ENCODE measurements at places on chromosomes 3 and 15.

- no peak for DNase-seq
Measured at GRCh38 chr15:101504373-101504772, 14.9 kb upstream of the PCSK6 start.

DNA sequence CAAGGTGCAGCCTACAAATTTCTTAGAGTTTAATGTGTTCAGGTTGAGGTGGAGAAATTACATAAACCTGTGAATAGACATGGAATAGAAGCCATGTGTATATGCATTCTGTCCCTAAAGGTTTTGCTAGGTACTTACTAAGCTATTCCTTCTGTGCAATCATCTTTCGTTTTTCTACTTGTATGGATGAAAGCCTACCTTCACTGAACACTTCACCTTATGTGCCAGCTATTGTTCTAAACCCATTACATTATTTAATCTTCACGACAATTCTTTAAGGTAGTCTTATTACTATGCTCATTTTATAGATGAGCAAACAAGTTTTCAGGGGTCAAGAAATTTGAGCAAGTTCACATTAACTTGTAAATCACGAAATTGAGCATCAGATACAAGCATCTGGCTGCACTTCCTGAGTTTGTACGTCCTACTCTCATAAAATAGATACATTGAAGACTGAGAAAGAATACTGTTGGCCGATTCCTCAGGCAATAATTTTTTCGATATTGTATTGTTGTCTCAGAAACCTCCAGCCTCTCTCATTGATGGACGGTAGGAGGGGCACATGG lies 635 bp upstream of the RCN2 start:
- no peak for DNase-seq

DNA sequence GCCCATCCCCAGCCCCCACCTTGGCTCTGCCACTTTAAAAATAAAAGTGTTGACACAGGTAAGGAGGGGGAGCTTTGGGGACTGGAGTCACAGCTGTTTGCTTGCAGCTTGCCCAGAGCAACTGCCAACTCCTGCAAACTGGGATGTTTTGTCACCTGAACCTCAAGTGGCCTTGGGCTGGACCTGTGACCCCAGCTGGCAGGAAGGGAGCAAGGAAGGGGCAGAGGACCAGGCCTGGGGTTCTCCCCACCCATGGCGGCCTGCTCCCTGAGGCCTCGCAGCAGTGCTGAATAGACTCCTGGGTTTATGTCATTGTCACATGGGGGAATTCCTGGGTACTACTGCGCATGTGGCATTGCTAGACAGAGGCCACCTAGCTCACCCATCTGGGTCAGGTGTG lies 246.9 kb upstream of the TLE3 start:
- DNase-seq = no peak

- no peak for DNase-seq
Measured at GRCh38 chr3:112333381-112334317, 693 bp downstream of the CD200 start.

- no peak for DNase-seq
Measured at GRCh38 chr15:33458421-33458820, 147.7 kb downstream of the RYR3 start.

GRCh38 chr15:64695561-64695992 lies 79.8 kb downstream of the RBPMS2 start:
- DNase-seq = no peak

DNA sequence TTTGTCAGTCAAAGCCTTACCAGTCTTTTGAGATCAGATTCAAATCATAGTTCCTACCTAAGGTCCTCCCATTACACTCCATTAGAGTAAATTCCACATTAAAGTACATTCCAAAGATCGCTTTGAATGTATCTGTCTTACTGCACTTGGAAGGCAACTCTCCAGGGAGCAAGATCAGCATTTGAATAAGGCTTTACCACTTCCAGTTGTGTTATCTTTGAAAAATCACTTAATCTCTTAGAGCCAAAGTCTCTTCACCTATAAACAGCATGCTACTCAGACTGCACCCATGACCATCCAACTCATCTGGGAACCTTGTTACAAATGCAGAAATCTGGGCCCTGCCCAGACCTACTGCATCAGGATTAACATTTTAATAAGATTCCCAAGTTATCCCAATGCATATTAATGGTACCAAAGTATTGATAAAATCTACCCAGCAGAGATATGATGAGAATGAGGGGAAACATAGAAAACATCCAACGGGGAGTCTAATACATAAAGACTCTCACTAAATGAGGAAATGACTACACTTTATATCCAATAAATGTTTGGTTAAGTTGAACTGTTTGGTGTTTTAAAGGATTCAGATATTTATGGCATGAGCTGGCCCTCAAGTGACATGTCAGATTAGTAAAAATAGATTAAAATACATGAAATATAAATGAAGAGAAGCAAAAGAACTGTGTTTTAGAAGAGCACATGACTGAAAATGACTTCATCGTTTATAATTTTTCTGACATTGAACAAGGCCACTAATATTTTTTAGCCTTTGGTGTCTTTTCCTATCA lies 75.9 kb downstream of the TNIK start:
- DNase-seq = no peak

GRCh38 chr3:55471522-55472280 lies 15.4 kb downstream of the WNT5A start:
- DNase-seq = no peak

DNA sequence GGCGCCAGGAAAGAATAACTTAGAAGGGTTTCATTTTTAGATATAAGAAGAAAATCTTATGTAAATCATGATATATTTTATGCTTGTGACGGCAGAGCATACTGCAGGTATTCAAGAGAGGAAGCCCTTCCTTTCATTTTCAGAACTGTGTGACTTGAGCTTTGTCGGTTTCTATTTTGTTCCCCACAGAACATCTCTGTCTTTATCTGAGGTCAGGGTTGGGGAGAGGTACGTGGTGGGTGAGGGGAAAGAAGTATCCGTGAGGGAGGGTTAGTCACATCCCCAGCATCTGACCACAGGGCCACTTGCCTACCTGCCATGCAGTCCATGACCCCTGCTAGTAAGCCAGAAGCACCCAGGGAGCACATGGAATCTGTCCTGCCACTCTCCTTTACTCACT lies 126.5 kb downstream of the DGKG start:
- DNase-seq = no peak

DNA sequence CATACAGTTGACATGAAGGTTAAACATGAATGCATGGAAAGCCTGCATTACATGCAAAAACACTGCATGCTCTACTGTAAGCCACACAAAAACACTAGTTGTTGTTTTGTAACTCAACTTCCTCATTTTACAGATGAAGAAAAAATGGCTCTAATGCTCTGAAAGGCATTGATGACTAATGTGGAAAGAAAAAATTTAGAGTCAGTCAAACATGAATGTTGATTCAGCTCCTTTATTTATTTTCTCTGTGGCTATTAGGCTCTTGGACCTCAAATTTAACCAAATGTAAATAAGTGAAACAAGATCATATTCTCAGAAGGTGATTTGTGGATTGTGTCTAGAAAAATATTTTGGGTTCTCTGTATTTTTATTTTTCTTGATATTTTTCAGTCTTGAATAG lies 336.7 kb upstream of the ZNF717 start:
- DNase-seq = no peak

DNA sequence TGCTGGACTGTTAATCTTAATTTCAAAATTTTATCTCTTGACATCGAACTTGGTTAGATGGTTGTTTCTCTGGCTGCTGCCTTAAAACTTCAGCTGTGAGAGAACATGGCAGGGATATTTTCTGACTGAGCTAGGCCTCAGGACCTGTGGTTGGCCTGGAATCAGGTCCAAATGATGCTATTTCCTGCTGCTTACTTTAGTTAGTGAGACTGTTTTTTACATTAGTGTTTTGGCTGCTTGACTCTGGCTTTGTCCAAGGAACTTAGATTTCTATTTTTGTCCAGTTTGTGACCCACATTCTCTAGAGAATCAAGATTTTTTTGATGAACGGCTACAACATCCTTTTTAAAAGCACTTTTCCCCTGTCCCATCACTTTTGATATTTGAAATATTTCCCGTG lies 497.9 kb upstream of the SGO1 start:
- no peak for DNase-seq

GRCh38 chr3:172157564-172158258 lies 118.3 kb downstream of the FNDC3B start:
- DNase-seq = no peak

DNA sequence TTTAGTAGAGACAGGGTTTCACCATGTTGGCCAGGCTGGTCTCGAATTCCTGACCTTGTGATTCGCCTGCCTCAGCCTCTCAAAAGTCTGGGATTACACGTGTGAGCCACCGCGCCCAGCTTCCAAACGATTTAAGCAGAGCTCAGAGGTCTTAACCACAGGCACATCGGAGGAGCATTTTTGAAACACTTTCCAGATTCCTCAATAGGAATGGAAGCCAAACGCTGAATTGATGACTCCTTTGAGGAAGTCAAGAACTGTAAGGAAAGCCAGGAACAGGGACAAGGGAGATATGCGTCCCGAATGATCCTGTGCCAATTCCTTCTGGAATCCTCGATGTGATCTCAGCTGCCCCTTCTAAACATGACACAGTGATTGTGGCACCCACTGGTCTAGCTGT lies 40.0 kb downstream of the TRH start:
- DNase-seq = no peak

- no peak for DNase-seq
Measured at GRCh38 chr15:23853286-23853685, 166.2 kb upstream of the NDN start.

DNA sequence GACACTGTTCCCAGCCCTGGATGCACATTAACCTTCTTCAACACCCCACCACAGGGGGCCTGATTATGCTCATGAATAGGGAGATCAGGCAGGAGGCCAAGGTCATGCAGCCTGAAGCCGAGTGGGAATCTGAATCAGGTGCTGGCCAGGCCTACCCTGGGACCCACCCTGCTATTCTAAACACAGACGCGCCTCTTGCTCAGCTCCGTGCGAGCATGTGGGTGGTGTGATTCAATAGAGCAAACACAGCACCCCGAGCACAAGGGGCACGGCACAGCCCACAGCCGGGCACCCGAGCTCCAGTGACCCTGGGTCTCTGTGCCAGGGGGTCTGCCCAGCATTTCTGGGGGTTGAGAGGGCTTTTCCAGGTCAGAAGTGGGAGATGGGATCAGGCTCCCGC lies 24.6 kb upstream of the GRIP2 start:
- no peak for DNase-seq

DNA sequence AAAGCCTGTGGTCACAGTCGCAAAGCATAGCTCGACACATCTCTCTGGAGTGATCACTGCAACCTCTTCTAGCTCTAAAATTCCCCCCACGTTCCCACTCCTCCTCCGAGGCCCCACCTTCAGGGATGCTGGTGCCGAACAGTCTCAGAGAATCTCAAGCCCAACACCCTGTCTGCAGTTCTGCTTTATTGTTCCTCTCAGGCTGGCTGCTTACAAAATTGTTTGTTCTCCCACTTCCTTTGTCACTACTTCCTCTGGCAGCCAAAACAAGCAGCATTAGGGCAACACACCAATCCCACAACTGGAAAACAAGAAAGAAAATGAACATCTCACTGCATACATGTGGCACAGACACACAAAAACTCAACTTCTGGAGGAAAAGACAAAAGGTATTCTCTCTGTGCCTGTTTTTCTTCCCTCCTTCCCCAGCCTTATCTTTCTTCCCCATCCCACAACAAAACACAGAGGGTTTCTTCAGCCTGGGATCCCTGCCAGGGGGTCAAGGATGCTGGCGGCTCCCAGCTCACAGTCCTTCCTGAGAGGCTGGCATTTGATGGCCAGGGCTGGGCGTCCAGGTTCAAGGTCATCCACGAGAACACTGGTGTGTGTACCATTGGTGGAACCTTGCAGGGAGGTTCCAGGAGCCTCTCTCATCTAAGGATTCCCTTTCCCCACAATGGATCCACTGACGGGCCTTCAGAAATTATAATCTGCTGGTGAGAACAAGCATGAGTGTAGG lies 108.4 kb downstream of the TMCO5A start:
- no peak for DNase-seq

- no peak for DNase-seq
Measured at GRCh38 chr3:72234391-72234790, 449.4 kb upstream of the PROK2 start.

DNA sequence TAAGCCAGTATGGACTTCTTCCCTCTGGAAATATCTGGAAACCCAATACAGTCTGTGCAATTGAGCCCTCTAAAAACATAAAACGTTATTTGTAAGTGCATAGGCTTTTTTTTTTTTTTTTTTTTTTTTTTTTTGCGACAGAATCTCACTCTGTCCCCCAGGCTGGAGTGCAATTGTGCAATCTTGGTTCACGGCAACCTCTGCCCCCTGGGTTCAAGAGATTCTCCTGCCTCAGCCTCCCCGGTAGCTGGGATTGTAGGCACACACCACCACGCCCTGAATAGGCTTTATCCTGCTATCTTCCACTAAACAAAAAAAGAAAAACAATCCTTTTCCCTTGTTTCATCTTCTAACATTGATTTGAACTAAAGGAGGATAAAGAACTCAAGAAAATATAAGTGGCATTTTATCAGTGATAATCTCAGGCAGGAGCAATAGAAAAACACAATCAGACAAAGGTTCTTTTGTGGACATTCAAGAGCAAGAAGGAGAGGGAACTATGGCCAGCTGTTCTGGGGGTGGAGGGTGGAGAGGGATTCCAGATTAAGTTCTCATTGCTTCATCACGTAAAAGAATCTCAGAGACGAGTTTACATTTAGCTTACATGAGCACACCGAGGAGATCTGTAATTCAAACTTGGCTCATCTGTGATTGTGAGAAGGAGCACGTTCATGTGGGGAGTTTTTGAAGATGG lies 68.6 kb downstream of the ITGB5 start:
- no peak for DNase-seq

DNA sequence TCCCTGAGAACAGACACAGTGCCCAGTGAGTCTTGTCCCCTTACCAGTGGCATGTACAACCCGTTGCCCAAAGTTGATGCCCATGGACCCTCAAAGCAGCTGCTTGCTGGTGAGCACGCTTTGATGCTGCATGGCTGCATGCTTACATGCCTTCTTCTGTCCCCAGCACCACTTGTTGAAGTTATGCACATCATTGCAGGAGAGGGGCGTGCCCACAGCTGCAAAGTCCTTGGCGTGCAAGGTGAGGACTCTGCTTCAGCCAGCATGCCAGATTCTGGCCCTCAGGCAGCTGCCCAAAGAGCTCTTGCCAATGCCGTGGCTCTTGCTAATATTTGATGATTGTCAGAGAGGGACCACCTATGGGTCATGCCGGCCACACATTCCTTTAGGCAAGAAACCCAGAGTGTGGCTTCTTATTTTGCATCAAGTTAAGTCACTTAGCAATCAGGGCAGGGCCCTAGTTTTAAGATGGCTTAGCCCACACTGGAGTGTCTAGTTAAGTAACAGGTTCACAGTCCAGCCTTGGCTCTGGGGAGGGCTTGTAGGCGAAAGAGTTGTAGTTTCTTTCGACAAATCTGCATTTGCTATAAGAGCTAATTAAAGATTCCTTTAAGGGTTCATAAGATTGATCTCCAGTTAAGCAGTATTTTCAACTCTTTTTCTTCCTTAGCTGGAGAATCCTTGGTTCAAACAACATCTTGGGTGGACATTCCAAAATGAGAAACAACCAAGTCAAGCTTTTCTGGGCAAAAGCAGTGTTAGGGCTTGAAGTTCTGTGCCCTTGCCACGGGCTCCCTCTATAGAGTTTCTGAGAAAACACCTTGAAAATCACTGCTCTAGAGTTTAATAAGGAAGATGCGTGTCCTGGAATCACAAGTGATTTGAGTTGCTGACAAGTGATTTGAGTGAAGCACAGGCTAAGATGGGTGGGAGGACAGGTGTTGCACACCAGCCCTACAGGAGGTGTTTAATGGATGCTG lies 128.6 kb downstream of the SLCO3A1 start:
- no peak for DNase-seq

GRCh38 chr15:83992324-83993031 lies 243.1 kb upstream of the GOLGA6L4 start:
- DNase-seq = no peak
